Brain microvascular endothelial cell (primary cell): ENCODE measurements at places on chromosomes 6 and 20.
A peak's percentile ranks its signal among the peaks of the same experiment; 100 is the strongest.

DNA sequence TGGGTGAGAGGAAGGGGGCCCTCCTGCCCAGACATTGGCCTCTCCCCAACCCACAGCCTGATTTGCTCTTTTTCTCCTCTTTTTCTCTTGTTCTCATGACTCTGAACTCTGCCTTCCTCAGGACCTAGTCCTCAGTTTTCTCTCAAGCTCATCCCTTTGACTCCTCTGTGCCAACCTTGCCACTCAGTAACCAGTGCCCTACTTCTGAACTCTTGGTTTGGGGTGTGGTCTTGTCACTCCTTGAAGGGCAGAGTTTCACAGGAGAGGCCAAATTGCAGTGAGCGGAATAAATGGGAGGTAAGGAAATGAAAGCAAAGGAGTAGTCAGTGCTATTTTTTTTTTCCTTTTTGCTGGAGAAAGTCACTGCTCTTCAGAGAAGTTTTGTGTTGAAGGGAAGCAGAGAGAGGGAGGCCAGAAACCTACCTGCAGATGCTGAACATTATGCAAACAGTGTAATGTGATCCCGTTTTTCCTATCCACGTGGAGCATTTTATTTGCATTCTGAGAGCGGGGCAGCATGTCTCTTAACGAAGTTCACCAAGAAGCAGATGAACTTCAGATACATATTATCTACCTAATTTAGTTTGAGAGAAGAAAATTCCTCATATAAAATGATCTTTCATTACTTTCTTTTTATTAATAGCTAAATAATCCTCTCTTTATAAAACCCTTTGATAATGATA, 26.9 kb downstream of the CFAP61 start:
- no peak for DNase-seq

GRCh38 chr6:82144007-82144851, 103.3 kb downstream of the IBTK start:
- peak; percentile 95 for DNase-seq

GRCh38 chr20:6120491-6120988, 2.3 kb downstream of the FERMT1 start:
- DNase-seq, result no peak

DNA sequence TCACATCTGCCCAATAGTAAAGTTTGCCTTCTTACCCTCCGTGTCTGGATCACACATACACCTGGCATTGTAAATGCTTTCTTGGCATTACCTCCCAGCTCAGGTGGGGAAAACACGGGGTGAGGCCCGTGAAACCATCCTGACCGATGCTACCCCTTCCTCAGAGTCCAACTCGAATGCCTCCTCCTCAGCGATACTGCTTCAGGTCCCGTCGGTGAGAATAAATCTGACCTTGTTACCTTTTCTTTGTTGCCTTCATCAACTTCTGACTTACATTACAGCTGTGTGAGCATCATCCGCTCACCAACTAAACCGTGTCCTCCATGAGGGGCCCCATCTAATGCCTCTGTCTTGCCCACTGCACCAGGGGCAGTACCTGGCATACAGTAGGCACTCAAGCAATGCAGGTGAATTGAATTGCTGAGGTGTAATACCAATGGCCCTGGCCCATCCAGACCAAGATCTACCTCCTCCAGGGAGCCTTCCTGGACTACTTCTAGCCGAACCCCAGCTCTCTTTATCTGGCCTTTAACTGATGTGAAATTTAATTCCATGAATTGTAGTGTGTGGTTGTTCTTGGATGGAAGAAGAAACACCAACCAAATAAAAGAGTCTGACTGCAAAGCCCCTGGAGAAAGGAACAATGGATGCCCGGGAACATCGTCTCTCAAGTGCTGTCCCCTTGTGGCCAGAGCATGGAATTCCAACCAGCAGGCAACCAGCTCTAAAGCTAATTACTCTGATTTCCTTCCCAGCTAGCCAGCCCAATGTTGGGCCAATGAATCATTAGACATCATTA, 141.5 kb downstream of the ANKRD60 start:
- DNase-seq, result peak; percentile 36

- peak; percentile 5 for DNase-seq
Measured at GRCh38 chr6:149484733-149485700, at the start of gene ZC3H12D. Gene ZC3H12D (minus strand): TSS chr6:149485014. CDS start chr6:149474543, 10,471 bp downstream.

DNA sequence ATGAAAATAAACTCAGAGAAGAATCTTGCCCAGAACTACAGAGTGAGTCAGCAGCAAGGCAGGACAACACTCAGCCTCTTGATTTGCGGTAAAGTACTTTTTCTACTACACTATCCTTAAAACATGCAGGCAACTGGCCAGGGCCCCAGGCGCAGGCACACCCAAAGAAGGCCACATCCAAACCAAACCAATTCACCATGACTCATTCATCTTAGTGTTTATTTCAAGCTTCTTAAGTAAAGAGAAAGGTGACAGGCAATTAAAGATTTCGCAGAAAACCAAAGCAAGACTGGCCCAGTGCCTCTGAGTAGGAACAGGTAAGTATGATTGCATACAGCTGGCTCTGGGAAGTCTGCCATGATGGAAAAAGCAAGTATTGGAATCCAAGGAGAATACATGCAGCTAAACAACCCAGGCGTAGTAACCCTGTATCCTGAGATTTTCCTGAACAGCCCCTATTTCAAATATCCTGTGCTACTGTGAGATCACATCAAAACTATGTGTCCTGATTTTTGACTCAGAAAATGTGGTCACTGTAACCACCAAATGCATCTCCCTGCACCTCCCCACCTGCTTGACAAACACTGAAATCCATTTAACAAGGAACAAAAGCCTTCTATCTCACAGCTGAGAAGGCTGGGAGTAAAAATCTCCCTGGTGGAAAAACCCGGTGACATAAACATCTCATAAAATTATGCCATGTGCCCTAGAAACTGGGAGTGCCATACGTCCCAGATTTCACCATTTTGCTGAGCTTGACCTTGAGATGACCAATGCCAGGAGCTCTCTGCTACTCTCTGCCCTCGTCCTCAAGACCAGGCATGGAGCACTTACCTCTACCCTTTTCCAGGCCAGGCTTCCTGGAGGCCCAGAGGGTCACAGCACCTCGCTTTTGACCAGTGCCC, 12.4 kb downstream of the WFDC3 start:
- DNase-seq, result peak; percentile 98

GRCh38 chr6:11486051-11486450, 51.5 kb upstream of the TMEM170B start:
- DNase-seq, result no peak

GRCh38 chr6:65126667-65127066, 580.4 kb downstream of the EYS start:
- DNase-seq, result no peak

- no peak for DNase-seq
Measured at GRCh38 chr20:42756991-42757390, 432.7 kb downstream of the PTPRT start.

GRCh38 chr6:2820415-2820814, 21.2 kb downstream of the SERPINB1 start:
- no peak for DNase-seq

DNA sequence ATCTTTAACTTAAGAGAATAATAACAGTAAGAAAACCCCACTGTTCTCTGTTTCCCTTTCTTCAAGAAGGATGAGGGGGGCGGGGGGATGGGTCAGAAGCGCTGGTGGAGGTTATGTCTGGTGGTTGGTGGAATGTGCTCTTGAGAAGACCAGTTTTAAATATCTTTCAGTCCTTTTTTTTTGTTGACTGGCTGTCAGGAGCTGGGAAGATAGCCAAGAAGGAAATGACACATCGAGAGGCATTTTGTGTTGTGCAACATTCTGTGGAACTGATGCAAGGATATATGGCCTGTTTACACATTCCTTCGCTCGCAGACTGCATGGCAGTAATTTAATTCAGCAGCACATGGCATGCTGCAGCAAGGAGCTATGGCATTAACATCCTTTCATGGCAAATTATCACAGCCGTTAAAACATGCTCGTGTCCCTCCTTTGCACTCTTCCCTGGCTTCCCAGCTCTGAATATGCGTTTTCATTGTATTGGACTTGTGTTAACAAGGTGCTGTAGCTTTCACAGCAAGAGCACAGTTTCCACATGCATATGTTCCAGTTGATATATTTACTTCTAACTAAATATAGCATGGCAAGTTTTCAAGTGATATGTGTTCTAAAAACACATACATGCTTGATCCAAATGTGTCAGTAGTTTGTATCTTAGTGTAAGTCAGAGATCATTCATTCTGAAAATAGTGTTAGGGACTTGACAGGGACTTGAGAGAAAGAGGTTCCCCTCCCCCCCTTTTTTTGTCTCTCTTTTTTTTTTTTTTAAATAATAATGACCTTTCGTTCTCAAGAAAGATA, 68.2 kb upstream of the SUPT3H start:
- DNase-seq, result peak; percentile 98

GRCh38 chr20:15760001-15760621, 813.1 kb downstream of the KIF16B start:
- DNase-seq, result no peak

- DNase-seq, result no peak
Measured at GRCh38 chr20:1331101-1331500, 2.2 kb upstream of the SDCBP2 start.

GRCh38 chr20:35885212-35885611, 69.1 kb downstream of the SCAND1 start:
- DNase-seq, result no peak

GRCh38 chr6:29709188-29709587, 14.0 kb upstream of the HLA-F start:
- no peak for DNase-seq

- DNase-seq, result no peak
Measured at GRCh38 chr6:2763345-2763841, 1.8 kb upstream of the WRNIP1 start.

DNA sequence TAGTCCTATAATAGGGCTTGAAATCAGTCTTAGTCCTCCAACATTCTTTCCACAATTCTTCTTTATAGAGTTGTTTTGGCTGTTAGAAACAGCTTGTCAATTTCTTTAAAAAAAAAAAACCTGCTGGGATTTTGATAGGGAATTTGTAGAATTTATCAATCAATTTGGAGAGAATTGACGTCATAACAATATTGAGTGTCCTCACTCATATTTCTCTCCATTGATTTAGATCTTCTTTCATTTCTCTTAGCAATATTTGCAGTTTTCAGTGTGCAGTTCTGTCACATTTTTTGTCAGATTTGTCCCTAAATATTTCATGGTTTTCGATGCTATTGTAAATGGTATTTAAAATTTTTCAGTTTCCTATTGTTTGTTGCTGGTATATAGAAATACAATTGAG, 5.3 kb upstream of the LINC00237 start:
- DNase-seq, result no peak

DNA sequence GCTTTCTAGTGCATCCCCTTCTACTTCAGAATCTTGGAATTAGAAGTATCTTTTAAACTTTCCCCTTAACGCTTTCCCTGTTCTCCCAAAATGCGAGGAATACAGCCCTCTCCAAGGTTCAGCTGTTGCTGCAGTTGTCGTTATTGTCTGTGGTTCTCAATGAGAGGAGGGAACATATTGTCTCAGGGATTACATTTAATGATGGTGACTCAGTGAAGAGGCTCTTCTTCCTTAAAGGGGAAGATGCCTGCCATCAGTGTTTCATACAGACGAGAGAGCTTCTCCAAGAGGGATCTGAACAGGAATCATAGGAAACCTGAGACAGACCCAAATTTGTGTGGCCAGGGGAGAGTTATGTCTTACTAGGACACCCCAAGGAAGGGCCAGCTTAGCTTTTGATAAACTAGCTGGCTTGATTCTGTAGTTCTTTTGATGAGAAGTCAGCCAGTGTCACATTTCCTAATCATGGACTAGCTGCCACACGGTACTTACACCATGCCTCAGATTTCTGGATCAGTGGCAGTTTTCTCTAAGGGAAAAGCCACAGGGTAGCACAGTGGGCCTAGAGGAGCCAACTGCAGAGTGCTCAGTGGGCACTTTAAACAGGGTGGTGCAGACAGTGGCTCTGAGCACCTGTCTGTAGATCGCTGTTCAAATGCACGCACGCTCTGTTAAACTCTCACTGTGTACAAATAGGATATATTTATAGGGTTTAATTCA, 59.7 kb upstream of the TMEM181 start:
- DNase-seq, result no peak

GRCh38 chr6:7047966-7048365, 59.8 kb upstream of the RREB1 start:
- DNase-seq, result peak; percentile 7

GRCh38 chr6:47146431-47147174, 104.5 kb upstream of the ADGRF1 start:
- DNase-seq, result no peak

DNA sequence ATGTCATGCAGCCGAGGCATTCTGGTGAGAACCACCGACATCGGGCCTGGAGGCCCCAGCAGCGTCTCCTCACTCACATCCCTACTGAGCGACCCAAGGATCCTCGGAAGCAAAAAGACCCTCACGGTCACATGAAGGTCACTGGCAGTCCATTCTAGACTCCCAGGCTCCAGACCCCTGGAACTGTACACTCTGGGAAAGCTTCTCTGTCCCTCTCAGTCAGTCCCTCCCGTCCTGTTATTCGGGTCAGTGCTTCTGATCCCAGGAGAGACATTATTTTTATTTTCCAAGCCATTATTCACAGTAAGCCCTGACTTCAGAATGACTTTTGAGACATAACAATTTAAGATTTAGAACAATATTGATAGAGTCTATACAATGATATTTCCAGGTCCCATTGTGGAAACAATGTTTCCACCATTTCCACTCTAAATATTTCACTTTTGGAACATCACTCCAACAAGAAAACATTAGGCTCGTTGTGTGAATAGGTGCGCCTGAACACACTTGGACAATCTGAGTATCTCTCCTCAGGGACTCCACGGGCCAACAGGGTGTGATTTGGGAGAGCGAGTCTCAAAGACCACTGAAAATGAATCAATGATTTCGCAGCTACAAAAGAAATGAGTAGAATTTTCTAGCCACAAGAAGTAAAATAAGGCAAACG, 199.7 kb downstream of the SOD2 start:
- DNase-seq, result no peak

DNA sequence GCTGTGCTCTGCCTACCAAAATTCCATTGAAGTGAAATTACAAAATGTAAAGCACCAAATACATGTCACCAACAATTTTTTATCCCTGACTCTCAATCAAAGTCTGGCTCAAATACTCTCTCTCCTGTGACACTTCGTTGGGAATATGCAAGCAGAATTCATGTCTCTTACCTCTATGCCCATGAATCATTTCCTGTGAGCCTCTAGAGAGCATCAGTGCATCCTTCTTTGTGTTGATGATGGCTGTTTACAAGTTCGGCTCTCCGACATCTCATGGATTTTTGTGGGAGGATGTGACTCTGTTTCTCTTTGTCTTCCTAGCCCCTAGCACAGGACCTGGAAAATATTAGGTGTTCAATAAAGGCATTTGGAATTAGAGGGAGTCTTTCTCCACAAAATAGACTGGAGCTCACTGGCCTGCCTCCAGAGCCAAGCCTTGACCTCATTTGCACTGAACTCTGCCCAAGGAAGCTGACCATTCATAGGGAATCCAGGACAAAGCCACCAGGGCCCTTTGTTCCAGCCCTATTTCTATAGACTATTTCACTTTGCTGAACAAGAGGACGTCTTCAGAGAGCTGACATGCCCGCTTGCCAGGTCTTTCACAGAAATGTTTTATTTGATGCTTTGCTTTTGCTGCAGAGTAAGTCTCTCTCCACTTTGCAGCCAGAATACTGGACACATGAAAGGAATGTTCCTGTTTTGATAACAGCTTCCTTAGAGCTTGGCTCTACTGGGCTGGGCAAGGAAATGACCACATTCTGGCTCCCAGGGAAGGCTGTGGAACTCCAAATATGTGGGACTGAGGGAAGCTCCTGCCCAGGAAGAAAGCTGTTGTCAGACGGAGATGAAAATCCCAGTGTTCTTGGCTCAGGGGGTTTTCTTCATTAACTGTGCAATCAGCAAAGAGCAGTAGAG, 194.5 kb upstream of the CDYL start:
- DNase-seq, result peak; percentile 88
